ENCODE measurements at places on chromosomes 1 and 21. TPM values are rescaled to one million over a fixed set of nuclear protein-coding genes. Genes with fewer than 3 reads are reported as not detected.

The C1orf94 gene
- under 0.01 TPM for total RNA-seq

The PLA2G5 gene
- total RNA-seq, result not detected

The KCNQ4 gene
- 0.12 TPM for total RNA-seq

The TMPRSS15 gene
- total RNA-seq, result not detected

The APCS gene
- not detected for total RNA-seq

The DENND2C gene
- 3.6 TPM for total RNA-seq

The TFF2 gene
- total RNA-seq, result not detected

The FNDC5 gene
- total RNA-seq, result 4.3 TPM

The SPTA1 gene
- not detected for total RNA-seq

The AK5 gene
- 126 TPM for total RNA-seq

The SYCP1 gene
- total RNA-seq, result not detected

The NBPF14 gene
- total RNA-seq, result 60.0 TPM

The F3 gene
- 40.7 TPM for total RNA-seq

The GBP4 gene
- total RNA-seq, result 0.97 TPM

The SLC16A4 gene
- total RNA-seq, result 60.5 TPM

The USP48 gene
- total RNA-seq, result 42.5 TPM

The ALPL gene
- 4.9 TPM for total RNA-seq

The CIART gene
- 16.6 TPM for total RNA-seq

All from hair follicle dermal papilla cell (primary cell).